ENCODE measurements at places on chromosomes 16 and 17.

- DNase-seq: no peak
These were observed 116.2 kb upstream of the ELAC2 start for GRCh38 chr17:13134076-13134475.

- DNase-seq: no peak
These were observed 279.5 kb downstream of the SEC14L1 start for GRCh38 chr17:77420095-77420803.

DNA sequence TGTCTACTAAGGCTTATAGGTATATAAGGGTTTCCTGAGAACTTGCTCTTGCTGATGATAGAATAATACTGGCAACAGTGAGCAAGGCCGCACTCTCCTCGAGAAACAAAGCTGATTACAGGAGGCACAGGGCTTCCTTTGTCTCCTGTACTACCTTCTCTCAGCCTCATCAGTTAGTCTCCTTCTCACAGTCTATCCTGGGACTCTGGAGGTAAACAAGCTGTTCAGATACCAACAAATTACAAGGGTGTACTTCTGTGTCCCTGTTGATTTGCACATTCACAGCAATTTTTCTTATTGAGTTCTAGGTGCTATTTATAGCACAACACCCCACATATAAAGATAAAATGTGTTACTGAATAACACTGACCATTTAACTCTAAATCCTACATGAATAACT is 98.7 kb downstream of the TRIM37 start:
- DNase-seq: no peak

GRCh38 chr17:69103557-69104233 is 38.0 kb downstream of the ABCA6 start:
- DNase-seq: no peak

DNA sequence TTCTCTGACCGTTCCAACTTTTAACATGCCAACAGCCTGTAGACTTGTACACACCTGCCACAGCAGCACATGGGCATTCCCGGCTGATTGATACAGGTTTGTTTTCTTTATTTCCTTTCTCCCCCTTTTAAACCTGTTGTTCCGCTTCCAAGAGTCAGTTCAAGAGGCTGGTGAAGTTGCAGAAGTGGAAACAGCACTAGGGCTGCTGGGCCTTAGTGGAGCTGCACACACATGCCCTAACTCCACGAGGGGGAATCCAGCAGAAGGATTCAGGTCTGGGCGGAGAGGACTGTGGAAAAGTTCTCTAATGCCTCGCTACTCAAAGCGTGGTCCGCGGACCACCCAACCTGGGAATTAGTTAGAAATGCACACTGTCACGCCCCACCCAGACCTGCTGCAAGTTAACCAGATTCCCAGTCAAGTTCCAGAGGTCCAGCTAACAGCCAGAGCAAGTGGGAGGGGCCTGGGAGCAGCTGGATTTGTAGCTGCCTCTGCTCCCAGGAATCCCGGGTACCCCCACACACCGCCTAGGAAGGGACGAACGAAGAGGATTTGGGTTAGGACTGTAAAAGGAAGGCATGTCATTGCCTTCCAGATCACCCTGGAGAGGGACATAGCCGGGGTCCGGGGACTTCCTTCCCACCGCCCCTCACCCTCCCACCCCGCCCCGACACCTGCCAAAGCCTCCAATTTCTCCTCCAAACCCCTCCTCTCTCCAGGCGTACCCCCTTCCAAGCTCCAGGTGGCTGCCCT is 542 bp downstream of the SLC39A11 start:
- DNase-seq: no peak

DNA sequence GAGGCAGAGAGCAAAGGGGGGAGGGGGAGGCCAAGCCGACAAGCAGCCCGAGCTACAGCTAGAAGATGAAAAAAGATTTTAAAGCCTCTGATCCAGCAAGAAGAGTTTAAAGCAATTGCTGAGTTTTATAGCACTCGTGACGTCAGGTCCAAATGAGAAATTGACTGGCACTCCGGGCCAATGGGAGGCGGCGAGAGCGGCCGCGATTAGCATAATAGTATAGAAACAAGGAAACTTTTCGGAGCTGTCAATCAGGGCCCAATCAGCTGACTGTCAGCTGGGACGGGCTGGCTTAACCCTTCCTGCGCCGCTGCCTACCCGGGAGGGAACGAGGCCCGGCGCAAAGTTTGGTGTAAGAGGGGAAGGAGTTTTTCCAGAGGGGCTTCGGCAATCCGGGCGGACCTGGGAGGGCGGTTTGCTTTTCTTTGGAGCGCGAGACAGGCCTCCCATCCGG is at the start of gene MAF:
Gene MAF, minus strand, starts transcription at position 100 of the 454 bp plus-strand sequence. CDS start 835 bp downstream, outside the sequence.
- peak; percentile 90 for DNase-seq

GRCh38 chr17:74843352-74843627 is 16.4 kb downstream of the GRIN2C start:
- DNase-seq: no peak

DNA sequence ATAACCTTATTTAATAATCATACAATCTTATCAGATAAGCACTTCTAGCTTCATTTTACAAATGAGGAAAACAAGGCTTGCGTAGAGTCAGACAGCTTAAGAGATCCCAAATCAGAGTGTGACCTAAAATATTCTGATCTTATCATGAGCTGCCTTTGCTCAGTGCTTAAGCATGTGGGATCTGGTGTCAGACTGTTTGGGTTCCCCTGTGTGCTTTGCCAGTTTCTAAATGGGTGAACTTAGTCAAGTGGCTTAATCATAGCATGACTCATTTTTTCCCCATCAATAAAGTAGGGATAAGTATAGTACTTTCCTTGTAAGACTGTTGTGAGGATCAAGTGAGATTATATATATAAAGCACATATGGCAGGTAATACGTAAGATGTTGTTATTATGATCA is 612.6 kb upstream of the C16orf82 start:
- no peak for DNase-seq

GRCh38 chr17:55710829-55711496 is 11.7 kb downstream of the TMEM100 start:
- DNase-seq: no peak

DNA sequence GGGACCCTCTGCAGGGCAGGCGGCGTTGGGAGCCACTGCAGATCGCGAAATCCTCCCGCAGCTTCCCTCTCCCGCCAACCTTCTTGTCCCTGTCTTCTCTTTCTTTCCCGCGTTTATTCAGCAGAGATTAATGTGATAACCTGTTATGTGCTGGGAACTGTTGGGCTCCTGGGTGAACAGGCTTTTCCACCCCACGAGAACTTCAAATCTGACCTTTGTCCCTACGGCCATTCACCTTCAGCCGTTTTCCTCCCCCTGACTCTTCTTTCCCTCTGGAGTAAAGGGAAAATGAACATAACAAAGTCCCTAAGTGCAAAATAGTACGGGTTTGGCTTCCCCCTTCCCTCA is 15.2 kb upstream of the KPNA2 start:
- no peak for DNase-seq

DNA sequence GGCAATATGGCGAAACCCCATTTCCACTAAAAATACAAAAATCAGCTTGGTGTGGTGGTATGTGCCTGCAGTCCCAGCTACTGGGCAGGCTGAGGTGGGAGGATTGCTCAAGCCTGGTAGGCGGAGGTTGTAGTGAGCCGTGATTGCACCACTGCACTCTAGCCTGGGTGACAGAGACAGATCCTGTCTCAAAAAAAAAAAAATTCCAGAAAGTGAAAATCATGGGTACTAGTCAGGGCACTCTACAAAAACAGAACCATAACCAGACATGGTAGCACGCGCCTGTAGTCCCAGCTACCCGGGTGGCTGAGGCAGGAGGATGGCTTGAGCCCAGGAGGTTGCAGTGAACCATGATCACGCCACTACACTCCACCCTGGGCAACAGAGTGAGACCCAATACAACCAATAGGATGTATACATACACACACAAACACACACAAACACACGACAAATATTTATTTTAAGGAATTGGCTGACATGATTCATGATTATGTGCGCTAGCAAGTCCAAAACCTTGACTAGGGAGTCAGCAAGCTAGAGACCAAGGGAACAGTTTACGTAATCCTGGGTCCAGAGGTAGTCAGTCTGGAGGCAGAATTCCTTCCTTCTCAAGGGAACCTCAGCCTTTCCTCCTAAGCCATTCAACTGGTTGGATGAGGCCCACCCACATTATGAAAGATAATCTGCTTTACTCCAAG is 11.6 kb upstream of the GP1BA start:
- DNase-seq: no peak

- no peak for DNase-seq
These were observed 1.8 kb downstream of the MAPT start for GRCh38 chr17:45895969-45896785.
